ENCODE measurements at places on chromosomes 3 and 15.

DNA sequence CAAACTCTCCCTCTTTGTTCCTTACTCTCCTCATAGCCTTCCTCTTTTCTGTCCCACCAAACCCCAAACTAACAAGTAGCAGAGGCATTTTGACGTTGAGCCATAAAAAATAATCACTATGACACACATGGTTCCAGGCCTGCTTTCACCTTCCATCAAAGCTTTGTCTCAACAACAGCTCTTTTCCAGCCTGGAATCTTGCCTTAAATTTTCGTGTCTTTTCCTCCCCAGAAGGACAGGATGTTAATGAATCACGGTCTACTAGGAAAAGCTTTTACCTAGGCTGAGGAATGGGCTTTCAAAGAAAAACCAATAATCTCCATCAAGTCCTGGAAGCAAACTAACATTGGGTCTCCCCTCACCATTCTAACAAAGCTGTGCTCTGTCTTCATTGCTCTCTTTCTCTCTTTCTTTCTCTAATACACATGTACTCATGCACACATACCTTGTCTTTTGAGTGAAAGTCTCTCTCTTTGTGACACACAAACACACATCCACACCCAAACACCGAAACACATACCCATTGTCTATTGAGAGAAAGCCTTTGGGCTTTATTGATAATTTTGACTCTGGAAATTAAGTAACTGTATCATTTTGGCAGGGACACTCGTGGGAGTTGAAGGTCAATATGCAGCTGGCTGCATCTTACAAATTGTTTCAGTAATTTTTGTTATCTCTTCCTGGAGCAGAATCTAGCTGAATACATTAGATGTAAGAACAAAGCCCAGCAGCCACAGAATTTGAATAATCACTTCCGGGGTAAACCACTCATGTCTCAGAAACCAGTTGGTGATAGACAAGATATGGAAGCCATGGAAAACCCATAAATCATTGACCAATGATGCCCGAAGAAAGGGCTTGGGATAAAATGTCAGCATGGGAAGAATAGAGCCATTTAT lies 107.4 kb upstream of the SLC4A7 start:
- no peak for DNase-seq

- DNase-seq, result peak; percentile 52
These were observed 10.1 kb downstream of the SCN10A start for GRCh38 chr3:38805765-38806386.

- DNase-seq, result peak; percentile 13
These were observed 63.7 kb downstream of the LRCH3 start for GRCh38 chr3:197854596-197855343.

DNA sequence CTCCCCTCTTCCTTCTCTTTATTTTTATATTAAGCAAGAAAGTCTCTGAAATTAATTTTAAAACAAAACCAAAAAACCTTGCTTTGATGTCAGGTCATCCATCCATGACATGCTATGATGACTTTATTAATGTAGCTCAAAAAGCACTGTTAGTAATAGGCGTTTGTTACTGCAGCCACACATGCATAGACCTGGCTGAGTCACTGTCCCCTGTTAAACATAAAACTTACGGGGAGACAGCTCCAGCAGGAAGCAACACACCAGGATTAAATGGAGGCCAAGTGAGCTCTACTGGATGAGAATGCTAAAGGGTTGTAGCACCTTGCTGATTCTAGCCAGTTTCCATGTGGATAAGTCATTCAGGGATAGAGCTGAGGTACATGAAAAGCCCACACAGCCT lies 661.1 kb downstream of the MAGI1 start:
- no peak for DNase-seq

DNA sequence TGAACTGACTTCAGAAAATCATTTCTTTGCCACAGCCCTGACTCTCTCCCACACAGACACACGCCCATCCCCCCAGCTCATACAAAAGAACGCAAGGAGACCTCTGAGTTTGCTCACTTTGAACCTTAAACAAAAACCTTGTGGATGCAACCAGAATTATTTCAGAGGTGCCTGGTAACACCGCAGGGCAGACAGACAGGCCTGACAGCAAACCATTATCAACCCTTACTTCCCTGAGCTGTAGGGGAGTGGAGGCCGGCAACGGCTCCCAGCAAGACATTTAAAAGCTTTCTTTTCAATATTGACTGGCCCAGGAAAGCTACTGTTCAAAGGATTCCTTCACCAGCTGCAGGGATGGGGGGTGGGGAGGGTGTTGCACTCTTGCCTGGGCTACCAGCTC lies 2.0 kb upstream of the EFCC1 start:
- no peak for DNase-seq

- no peak for DNase-seq
These were observed at the start of gene OR5AC2 for GRCh38 chr3:98086873-98087272. Gene OR5AC2 (plus strand): TSS chr3:98087173. CDS start chr3:98087173, 0 bp downstream.

DNA sequence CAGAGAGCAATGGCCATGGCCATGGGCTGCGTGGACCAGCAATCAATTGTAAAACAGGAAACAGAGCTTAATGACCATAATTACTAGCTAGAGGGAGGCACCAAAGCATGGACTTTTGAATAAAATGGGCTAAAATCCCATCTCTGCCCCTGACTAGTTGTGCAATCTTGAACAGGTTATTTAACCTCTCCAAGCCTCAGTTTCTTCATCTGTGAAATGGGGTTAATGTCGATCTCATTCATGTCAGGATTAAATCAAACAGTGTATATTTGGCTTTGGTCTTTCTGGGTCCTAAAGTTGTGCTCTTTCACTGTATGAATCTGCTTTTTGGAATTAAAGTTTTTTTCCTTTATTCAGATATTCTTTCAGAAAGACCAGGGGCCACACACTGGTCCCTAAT lies 36.1 kb downstream of the ABTB1 start:
- no peak for DNase-seq

DNA sequence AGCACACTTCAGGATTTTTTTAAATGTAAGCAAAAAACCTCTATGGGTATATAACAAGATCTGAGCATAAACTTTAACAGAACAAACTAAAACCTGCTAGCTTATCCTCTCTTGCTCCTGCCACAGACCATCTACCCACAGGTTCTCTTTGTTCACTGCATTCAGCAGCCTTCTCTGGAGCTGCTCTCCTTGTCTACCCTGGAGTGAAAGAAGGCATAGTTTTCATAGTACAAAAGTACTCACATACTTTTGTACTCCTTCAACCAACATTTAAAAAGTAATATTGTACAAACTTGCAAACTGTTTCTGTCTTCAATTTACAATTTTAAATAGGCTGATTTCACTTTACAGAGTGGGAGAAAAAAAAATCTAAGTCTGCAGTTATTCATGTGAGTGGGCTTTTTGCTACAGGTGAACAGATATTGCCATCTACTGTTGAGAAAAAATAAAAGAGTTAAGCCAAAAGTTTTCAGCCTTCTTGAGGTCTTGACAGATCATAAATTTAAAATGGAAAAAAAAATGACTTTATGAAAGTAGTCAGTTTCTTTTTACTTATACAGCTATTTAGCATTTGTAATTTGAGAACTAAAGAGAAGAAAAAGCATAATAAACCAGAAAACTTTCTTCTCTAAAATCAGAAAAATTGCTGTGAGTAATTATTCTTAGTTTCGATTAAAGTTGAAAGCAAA lies 20.4 kb downstream of the TERC start:
- no peak for DNase-seq

GRCh38 chr15:43390723-43391122 lies 19.8 kb downstream of the TUBGCP4 start:
- no peak for DNase-seq

DNA sequence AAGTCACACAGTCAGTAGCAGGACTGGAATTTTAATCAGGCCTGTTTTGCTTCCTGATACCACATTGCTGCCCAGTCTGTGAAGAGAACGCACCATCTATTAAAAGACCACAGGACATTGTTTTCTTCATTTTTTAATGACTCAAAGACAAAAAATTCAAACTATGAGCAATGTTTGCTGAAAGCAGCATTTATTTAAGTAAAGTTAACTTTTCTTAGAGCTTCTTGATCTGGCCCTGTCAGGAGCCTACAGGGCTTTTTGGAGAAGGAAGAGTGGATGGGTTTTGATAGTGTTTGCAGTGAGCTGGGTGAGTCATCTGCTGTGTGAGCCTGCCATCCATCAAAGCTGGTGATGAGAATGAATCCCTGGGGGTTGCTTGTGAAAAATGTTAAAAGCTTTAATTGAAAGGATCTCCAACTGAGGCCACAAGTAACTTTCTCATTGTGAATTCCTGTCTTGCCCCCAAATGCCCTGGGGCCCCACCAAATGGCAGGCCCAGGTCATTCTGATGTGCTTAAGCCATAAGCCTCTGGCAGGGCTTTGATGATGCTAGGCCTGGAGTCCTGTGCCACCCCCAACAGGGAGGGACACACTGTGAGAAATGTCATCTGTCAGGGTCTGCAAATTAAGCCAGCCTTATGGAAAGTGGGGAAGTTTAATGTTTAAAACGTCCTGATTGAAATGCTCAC lies 136.2 kb upstream of the PFN2 start:
- DNase-seq, result peak; percentile 80

DNA sequence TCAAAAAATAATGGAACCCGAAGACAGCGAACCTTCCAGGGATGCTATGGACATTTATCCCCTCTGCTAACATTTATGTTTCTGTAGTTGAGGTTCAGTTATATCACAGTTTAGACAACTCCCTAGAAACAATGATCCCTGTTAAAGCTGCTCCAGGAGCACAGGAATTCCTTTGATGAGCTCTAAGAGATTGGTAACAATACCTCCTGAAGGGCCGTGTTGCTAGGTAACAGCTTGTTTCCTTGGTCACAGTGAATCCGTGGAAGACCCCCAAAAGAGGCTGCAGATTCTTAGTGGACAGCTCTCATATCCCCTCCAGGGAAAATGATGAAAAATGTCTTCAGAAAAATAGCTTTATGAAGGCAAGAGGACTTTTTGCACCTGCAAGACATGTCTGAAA lies 160.2 kb downstream of the SERPINI1 start:
- DNase-seq, result no peak

DNA sequence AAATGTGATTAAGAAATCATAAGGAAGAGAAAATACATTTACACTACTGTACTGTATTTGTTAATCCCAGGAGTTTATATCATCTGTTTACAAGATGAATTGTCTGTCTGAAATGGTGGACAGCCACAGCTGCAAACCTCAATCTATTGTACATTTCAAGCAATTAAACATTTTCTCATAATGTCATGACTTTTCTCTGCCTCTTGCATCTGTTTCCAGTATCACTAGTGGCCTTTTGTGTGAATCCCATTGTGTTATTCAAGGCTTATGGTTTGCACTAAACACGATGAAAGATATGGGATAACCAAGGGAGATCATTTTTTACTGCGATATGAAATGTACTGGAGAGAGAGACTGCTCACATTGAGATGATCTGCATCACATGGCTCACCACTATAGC lies 200.2 kb upstream of the LRRN1 start:
- DNase-seq, result no peak

- no peak for DNase-seq
These were observed 9.8 kb upstream of the VIPR1 start for GRCh38 chr3:42492508-42493080.

- no peak for DNase-seq
These were observed 76.8 kb downstream of the ZPLD1 start for GRCh38 chr3:102511639-102512038.

DNA sequence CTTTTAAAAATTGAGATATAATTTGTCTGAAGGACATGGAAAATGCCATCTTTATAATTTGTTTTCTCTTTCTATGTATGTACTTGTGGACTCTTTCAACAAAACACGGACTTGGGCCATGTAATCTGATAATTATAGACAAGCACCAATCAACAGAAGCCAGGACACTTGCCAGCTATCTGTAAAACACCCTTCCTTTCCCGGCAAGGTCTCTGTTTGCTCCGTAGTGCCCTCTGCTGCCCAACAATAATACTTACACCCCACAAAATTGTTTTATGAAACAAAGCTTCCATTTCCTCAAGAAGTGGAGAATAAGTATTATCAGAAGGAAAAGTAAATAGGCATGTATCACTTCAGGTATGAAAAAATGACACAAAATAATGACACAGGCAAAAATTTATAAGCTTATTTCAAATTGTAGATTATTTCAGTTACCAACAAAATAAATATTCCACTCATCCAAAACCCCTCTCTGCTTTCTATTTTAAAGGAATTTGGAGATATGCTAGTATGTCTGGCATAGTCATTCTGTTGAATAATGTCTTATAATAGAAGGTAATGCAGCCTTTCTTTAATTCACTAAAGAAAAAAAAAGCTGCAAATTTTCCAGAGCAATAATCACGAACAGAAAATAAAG lies 32.8 kb downstream of the MYH15 start:
- peak; percentile 60 for DNase-seq

DNA sequence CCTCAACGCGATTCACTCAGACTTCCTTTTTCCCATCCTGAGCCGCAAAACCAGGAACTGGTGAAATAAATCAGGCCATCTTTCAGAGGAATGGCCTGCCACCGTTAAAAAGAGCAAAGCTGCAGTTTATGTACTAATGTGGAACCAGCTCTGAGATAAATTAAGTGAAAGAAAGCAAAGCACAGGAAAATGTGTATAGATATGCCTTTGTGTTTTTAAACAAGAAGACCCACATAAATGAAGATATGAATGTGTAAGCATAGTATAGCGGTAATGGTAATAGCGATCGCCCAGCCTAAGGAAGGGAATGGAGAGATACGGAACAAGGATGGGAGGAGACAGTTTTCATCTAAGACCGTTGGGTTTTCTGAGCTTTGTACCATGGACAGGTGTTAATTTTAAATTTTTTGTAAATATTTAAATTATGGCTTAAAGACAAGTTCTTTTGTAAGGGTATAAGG lies 30.8 kb upstream of the RPN1 start:
- DNase-seq, result no peak

DNA sequence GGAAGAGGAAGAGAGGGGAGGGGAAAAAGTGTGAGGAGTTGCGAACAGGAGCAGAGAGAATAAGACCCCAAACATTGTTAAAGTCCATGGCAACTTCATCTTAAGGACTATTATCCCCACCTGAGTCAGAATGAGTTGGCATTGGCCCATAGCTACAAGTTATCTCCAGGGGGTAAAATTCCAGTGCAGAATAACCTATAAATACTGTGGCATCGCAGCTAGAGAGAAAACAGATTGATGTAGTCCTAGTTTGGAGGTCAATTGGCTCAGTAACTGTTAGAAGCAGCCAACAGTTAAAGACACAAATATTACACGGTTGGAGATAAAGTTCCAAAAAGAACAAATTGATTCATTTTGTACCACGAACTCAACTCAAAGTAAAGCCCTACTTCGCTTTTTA lies 313.9 kb upstream of the CCDC54 start:
- DNase-seq, result no peak

DNA sequence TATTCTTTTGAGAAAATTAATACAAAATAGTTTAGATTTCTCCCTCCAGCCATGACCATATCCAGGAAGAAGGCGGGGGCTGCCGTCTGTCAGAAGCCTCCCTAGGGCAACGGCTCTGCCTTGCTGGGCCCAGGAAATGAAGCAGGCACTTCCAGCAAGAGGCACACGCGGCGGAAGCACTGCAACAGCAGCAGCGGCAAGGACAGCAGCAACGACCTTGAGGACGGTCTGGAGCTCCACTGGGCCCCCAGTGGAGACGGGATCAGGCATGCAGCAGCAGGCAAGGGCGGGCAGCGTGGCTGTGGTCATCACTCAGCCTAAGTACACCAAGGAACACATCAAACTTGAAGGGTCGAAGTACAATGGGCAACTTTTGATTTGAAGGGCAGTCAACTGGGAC lies 61.3 kb upstream of the EPHA6 start:
- no peak for DNase-seq

- no peak for DNase-seq
These were observed 69.3 kb downstream of the NTRK3 start for GRCh38 chr15:88187195-88187594.

GRCh38 chr3:161142486-161142885 lies 37.3 kb upstream of the B3GALNT1 start:
- DNase-seq, result no peak

- peak; percentile 58 for DNase-seq
These were observed 34.9 kb downstream of the ABHD2 start for GRCh38 chr15:89123181-89123525.

All from GM03348 (cell line).